ENCODE measurements at places on chromosomes 1 and 21.

DNA sequence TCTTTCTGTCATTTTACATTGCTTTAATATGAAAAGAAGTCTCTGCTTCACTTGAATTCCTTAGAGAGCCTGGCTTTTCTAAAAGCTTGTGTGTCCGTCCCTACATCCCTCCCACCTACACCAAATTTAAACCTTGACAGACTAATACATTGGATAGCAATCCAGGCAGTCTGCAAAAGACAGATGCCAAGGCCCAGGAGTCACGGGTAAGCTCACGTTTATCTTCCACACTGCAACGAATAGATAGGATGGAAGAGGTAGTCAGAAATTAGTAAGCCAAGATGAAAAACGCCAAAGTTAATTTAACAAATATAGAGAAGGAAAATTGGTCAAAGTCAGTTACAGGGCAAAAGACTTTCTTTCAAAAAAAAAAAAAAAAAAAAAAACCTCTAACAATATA is 338.1 kb downstream of the SMYD3 start:
- no peak for DNase-seq

DNA sequence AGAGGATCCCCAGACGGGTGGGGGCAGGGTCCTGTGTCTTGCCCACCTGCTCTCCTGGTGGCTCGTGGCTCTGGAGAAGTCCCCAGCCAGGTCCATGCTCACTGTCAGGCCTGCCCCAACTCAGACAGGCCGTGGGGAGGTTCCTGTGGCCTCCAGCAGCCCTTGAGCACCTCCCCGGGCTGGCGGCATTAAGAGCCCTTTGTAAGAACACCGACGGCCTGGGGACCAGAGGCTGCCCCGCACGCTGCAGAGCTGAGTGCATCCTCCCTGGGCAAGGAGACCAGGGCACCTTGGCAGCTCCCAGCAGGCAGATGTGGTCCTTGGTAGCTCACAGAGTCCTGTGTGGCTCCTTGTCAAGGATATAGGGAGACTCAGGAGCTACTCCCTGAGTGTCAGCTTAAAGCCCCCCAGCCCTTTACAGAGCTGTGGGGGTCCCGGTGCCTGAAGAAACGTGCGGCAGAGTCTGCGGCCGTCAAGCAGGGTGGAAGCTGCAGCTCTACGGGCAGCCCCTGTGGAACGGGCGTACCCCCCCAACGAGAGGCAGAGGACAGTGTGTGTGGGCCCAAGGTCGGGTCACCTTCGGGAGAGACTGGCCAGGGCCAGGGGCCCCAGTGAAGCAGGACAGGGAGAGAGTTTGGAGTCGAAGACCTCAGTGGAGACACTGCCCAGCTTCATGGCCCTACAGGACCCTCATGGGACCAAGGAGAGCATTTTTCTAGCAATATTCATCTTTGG is 118.6 kb downstream of the PRDM16 start:
- no peak for DNase-seq

GRCh38 chr1:180652792-180653191 is 21.0 kb downstream of the XPR1 start:
- no peak for DNase-seq

GRCh38 chr1:215606036-215606435 is 38.9 kb downstream of the KCTD3 start:
- no peak for DNase-seq

Measured in stimulated activated CD8-positive, alpha-beta memory T cell treated with anti-CD3 and anti-CD28 coated beads, Interleukin-15, amount 100 ng/mL, for 24 hours (primary cell).